ENCODE measurements at places on chromosomes 1 and 21.

DNA sequence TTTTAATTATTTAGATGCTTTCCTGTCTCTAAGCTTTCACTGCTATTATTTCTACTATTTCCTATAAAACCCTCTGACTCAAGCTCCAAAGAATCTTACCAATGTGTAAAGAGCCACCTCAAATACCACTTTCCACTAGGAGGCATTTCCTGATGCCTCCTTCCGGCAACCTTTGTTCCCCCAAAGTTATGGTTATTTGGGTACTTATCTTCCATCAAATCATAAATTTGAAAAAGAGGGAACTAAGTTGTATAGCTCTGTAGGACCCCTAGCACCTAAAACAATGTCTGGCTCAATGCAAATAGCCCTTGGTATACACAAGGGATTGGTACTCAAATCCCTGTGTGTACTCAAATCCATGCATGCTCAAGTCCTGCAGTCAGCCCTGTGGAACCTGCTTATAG, 79.6 kb downstream of the NME7 start:
- no peak overlapping the region for H3K27ac ChIP-seq
- no peak overlapping the region for H3K4me3 ChIP-seq
- DNase-seq: no peak
- H3K27me3 ChIP-seq: no peaks in the 10 kb centered on the region

- H3K27me3 ChIP-seq: no peaks in the 10 kb centered on the region
- no peak overlapping the region for H3K27ac ChIP-seq
- no peak overlapping the region for H3K4me3 ChIP-seq
- DNase-seq: no peak
- H3K4me1 ChIP-seq: peaks cover 70% of the 10 kb centered on the region
- H3K36me3 ChIP-seq: peaks cover 32% of the 10 kb centered on the region
Measured at GRCh38 chr1:42280821-42281220, 54.2 kb downstream of the FOXJ3 start.

DNA sequence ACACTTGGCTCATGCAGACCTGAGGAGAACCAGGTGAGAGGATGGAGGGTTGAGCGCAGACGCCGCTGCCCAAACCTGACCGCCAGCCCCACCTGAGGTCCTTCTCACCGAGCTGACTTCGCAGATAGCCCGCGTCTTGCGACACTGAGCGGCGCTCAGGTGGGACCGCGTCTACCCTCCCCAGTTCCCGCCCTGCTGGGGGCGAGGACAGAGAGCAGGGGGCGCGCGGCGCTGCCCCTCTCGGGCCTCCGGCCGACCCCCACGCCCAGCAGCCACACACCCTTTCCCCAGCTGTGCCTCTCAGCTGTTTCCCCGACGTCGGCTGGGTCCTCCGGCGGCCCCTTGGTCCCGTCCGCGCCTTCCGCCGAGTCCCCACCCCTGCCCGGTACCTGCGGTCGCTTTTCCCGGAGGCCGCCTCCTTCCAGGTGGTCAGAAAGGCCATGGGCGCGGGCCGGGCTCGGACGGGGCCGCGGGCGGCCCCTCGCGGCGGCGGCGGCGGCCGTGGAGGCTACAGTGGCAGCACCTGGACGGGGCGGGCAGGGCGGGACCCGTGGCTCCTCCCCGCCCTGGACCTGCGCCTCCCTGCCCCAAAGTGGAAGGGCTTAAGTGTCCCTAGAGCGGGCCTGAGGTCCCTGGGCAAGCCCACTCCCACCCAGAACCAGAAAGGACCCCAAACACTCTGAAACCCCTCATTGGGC, 14.4 kb upstream of the TTC39A start:
- no peaks in the 10 kb centered on the region for H3K36me3 ChIP-seq
- DNase-seq: no peak

DNA sequence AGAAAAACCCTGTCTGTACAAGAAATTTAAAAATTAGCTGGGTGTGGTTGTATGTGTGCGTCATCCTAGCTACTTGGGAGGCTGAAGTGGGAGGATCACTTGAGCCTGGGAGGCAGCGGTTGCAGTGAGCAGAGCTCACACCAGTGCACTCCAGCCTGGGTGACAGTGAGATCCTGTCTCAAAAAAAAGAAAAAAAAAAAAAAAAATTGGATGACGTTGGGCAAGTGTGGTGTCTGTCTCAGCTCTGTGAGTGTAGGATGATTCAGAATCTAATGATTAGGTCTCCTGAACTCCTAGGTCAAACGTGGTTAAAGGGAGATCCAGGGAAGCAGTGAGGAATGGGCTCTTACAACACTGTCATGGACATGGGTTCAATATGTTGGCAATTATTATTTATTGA, 435.9 kb downstream of the KIF26B start:
- no peak for DNase-seq
- no peaks in the 10 kb centered on the region for H3K36me3 ChIP-seq
- no peak overlapping the region for H3K27ac ChIP-seq
- no peak overlapping the region for H3K4me3 ChIP-seq
- no peaks in the 10 kb centered on the region for H3K27me3 ChIP-seq

DNA sequence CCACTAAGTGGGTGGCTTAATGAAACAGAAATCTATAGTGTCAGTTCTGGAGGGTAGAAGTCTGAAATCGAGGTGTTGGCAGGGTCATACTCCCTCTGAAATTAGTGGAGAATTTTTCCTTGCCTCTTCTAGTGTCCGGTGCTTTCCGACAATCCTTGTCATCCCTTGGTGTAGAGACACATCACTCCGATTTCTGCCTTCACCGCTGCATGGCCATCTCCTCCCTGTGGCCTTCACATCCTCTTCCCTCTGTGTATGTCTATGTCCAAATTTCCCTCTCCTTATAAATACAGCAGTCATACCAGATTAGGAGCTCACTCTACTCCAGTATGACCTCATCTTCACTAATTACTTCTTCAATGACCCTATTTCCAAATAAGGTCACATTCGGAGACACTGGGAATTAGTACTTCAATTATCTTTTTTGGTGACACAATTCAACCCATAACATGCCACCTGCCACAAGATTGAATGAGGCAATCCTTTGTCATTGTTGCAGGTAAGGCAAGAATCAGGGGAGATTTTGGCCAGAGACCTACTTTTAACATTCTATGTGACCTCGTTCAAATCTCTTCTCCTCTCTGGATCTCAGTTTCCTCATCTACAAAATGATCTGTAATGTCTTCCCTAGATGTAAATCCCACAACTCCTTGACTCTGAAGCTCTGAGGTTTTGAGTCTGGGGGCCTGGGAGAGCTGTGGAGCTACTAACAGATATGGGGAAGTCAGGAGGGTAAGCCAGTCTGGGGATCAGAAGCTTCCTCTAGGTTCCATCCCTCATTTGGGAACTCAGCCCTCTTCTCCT, 16.1 kb downstream of the NAV1 start:
- H3K27ac ChIP-seq: no peak overlapping the region
- no peak overlapping the region for H3K4me3 ChIP-seq
- H3K27me3 ChIP-seq: no peaks in the 10 kb centered on the region
- no peaks in the 10 kb centered on the region for H3K36me3 ChIP-seq
- no peak for DNase-seq
- peaks cover 3% of the 10 kb centered on the region for H3K4me1 ChIP-seq

DNA sequence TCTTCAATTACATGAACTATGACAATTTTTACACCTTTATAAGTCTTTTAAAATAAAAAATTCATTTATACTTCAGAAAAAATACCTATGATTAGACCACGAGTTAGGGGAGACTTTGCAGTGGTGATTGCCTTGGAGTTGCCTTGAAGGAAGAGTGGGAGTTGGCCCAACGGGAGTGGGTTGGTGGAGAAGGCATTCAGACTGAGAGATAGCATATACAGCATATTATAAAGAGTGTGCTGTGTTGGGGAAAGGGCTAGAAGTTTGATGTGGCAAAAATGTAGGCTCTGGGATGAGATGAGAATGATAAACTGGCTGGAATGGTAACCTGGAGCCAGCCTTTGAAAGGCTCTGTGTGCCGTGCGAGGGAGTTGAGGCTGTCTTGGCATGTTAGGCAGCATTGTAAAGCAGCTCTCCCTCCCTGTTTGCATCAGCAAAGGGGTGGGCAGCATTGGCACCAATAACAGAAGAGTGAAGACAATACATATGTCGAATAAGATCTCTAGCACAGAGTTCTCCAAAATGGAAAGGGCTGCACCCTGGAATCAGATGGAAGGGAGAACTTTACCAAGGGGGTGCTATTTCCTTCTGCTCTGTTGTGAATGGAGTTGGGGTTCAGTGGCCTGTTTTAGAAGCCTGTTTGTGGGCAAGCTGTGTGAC, 24.4 kb downstream of the MPZL1 start:
- no peaks in the 10 kb centered on the region for H3K36me3 ChIP-seq
- H3K27ac ChIP-seq: no peak overlapping the region

GRCh38 chr21:41234569-41234968, 66.6 kb downstream of the BACE2 start:
- no peak for DNase-seq
- peaks cover 36% of the 10 kb centered on the region for H3K27me3 ChIP-seq
- H3K4me1 ChIP-seq: no peaks in the 10 kb centered on the region
- H3K36me3 ChIP-seq: no peaks in the 10 kb centered on the region
- no peak overlapping the region for H3K27ac ChIP-seq

GRCh38 chr21:41961282-41961701, 7.5 kb upstream of the C2CD2 start:
- peak; percentile 20 for DNase-seq
- peaks cover 24% of the 10 kb centered on the region for H3K27me3 ChIP-seq
- H3K4me1 ChIP-seq: peaks cover 14% of the 10 kb centered on the region
- H3K36me3 ChIP-seq: no peaks in the 10 kb centered on the region
- H3K27ac ChIP-seq: no peak overlapping the region
- no peak overlapping the region for H3K4me3 ChIP-seq

GRCh38 chr1:203051841-203052324, 25.6 kb downstream of the PPFIA4 start:
- H3K27ac ChIP-seq: no peak overlapping the region
- H3K4me3 ChIP-seq: no peak overlapping the region

DNA sequence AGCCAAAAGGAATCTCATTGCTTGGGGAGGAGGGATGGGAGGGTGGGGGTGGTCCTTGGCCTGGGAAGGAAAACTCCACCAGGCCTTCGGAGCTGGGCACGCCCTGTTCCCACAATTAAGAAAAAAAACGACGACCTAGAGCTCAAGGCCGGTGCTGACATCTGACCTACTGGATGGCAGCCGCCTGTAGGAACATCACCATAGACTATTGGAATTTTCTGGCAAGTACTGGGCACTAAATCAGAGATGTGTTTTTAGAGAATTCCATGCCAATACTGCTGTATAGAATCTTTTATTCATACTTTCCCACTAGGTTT, 729 bp downstream of the NADK start:
- H3K27me3 ChIP-seq: no peaks in the 10 kb centered on the region
- peaks cover 40% of the 10 kb centered on the region for H3K36me3 ChIP-seq
- H3K27ac ChIP-seq: peak overlapping the region; percentile 92
- peaks cover 63% of the 10 kb centered on the region for H3K4me1 ChIP-seq
- no peak for DNase-seq
